ENCODE measurements at places on chromosomes 7 and 10.

- no peak for DNase-seq
These were observed 48.3 kb downstream of the ADCYAP1R1 start for GRCh38 chr7:31100445-31100844.

DNA sequence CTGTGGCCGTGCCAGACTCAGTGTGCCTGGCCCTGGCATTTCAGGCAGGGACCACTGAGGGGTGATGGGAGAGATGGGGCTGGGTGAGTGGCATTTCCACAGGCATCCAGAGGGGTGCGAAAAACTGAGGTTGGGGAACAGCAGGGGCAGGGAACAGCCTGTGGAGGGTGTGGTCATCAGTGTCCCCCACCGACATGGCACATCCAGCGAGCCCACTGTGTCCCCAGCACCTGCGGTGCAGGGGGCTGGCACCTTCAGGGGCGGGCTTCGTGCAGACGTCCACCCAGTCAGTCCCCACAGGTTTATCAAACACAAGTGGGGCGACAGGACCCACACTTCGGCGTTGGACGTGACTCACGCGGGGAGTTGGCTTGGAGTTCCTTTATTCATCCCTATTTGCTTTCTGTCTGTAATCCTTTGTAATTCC is 14.8 kb downstream of the CUX1 start:
- no peak for DNase-seq

- DNase-seq, result peak; percentile 21
These were observed 33.8 kb upstream of the RBM20 start for GRCh38 chr10:110610308-110610774.

DNA sequence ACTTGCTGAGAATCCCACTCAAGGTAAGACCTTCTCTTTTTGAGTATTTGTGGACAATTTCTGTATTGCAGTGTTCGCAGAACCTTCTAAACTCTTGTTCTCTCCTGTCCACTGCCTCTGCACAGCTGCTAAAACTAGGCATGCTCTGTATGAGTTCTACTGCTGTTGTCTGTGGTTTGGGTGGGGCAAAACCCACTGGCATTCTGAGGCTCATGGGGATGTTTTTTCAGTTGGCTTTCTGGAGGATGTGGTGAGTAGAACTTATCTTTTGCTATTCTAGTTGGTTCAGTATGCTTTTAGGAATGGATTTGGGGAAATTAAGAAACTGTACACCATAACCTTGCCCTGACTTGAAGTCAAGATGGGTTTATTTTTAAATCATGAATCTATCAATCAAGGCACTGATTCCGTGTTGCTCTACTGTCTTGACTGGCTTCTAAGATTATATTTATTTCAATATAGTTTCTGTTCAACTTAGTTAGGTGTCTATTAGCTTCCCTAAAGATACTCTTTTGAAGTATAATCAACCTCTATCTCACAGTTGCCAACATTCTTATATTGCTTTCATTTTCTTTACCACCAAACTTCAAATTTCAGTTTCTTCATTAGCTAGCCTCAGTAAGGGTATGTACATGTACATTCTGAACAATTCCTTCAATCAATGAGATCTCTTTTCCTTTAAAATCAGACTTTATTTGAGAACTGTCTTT is 25.0 kb upstream of the C1GALT1 start:
- DNase-seq, result no peak

GRCh38 chr7:44460325-44460724 is 30.1 kb downstream of the NUDCD3 start:
- no peak for DNase-seq

DNA sequence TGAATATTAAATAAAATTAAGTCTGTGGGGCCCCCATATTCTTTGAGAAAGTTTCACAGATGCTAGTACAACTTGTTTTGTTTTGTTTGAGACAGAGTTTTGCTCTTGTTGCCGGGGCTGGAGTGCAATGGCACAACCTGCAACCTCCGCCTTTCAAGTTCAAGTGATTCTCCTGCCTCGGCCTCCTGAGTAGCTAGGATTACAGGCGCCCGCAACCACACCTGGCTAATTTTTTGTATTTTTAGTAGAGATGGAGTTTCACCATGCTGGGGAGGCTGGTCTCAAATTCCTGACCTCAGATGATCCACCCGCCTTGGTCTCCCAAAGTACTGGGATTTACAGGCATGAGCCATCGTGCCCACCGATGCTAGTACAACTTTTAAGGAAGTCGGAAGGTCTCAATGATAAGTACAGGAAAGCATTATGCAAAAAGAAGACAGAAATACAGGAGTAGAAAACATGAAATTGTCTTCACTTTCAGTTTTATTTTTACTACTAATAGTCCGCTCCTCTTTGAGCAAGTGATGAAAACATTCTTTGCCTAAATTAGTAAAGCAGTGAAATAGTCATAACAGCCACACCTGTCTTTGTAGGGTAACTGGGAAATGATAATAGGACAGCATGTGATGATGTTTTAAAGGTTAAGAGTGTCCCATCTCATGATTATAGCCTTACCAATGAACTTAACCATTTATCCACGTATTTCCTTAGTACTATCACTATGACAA is 147.5 kb downstream of the SEMA3D start:
- no peak for DNase-seq

DNA sequence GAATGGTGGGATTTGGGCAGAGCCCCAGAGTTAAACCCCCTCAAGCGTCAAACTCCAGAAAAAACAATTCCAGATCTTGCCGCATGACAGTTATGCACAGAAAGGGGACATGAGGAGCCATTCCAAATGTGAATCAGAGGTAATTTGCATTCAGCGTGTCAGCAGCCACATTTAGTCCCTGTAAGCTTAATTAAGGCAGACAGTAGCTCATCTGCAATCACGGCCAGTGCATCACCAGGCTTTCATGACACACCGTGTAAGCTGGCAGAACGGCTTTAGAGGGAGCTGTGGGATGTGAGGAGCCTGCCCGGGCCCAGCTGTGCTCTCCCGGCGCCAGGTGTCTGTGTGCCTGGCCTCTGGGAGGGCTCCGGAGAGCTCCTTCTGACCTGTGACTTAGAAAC is 18.7 kb upstream of the PRKAG2 start:
- no peak for DNase-seq

DNA sequence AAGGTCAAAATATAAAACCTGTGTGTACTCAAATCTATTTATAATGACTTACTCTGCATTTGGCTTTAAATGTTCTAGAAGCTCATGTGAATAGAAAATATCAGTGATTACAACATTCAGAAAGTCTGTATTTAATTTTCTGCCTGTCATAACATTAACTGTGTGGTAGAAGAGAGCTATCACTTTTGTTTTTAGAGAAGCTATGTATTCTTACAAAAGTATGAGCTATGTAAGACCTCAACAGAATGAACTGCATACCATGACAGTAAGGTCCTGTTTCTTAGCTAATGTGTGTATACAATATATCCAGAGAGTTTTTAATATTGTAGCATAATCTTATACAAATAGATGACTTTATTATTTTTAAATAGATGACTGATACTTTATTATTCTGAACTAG is 61.5 kb downstream of the PTN start:
- no peak for DNase-seq

DNA sequence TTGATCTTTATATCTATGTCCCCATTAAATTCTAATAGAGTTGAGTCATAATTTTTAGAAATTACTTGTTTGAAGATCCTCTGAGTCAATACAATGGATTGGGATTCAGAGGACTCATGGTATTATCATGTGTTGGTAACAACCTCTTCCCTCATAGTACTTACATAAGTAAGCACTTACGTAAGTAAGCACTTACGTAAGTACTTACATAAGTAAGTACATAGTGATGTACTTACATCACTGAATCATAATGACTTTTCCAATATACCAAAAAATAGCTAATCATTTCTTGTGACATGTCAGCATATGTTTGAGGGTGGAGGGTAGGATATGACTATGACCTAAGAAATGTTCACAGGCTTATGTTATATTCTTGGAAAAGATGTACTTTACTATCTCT is 740.5 kb downstream of the SORCS1 start:
- DNase-seq, result no peak

DNA sequence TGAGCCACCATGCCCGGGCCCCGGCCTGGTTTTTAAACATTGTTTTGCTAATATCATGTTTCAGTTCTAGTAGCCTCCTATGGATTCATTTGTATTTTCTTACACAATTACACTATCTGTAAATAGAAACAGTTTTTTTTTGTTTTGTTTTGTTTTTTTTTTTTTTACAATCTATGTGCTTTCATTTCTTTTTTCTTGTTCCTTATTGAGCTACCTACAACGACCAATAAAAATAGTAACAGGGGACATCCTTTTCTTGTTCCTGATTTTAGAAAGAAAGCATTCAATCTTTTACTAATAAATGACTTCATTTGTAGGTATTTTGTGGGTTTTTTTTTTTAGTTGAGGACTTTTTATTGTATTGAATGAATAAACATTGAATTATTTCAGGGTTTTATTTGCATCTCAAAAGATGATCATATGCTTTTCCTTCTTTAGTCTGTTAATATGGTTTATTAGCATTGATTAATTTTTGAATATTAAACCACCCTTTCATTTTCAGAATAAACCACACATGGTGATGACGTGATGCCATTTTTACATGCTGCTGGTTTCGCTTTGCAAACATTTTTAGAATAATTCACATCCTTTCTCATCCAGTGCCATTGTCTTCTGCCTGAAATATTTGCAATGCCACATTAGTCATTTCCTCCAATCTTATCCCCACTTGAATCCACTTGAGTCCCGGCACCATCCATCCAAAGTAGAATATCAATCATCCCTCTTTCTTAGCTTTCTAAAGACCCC is 18.1 kb upstream of the AKR1E2 start:
- peak; percentile 91 for DNase-seq

DNA sequence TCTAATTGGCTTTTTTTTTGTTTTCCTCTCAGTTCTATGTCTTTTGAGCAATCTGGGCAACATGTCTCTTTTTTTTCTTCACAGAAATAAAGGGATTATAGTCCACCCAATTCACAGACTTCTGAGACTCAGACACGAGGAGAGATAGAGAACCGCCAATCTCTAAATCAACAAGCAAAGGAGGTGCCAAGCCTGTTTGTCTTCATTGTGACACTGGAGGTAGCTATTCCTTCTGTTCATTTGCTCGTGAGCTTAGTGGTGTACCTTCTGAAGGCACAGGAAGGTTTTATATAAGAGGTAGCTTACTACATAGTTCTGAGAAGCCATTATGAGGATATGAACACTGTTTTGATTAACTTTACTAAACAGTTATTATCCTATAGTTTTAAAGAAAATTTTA is 6.1 kb downstream of the EPHB6 start:
- DNase-seq, result no peak

GRCh38 chr10:36638462-36639155 is 486.8 kb upstream of the ANKRD30A start:
- DNase-seq, result no peak
